ENCODE measurements at places on chromosomes 13 and 19.

DNA sequence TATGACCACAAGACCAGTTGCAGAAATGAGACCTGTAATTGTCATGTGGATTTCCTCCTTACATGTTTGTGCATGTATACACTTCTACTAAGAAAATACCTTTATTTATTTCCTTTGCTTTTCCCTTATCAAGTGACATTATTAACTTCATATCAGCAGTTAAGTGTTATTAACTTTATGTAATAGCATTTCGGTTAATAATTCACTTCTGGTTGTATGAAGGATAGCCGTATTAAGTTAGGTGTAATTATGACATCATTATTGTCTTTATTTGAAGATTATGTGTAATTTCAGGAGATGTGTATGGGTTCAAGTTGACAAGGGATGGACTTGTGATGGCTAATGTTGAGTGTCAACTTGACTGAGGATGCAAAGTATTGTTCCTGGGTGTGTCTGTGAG is 881.2 kb upstream of the ATXN8OS start:
- no peak for DNase-seq

DNA sequence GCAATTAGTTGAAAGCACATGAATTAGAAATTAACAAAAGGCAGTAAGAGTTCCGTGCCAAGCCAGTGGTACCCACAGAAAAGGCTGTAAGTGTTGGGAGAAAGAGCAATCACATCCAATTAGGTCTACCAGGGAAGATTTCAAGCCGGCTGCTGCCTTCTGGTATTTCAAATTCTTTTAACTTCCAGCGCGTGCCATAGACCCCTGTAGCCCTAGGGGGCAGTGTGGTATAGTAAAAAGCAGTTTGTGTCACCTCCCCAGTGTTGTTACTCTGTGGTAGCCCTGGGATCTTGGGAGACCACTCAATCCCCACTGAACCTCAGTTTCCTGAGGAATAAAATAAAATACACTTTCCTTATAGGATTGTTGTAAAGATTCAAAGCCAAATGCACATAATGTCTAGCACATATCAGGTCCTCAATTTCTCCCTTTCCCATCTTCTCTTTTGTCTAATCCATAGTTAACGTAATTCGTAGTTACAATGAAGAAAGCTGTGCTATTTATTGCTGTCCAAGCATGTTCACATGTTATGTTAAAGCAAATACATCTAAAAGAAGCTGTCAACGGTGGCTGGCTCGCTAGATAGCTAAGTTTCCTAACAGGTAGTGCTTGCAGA is 230.2 kb downstream of the TDRD3 start:
- DNase-seq, result peak; percentile 16

GRCh38 chr13:77323858-77324257 is 3.0 kb downstream of the MYCBP2 start:
- DNase-seq, result peak; percentile 87

GRCh38 chr19:1291761-1292418 is 6.2 kb downstream of the EFNA2 start:
- no peak for DNase-seq

- DNase-seq, result no peak
Observed at GRCh38 chr13:94387047-94387446, 92.4 kb downstream of the DCT start.

DNA sequence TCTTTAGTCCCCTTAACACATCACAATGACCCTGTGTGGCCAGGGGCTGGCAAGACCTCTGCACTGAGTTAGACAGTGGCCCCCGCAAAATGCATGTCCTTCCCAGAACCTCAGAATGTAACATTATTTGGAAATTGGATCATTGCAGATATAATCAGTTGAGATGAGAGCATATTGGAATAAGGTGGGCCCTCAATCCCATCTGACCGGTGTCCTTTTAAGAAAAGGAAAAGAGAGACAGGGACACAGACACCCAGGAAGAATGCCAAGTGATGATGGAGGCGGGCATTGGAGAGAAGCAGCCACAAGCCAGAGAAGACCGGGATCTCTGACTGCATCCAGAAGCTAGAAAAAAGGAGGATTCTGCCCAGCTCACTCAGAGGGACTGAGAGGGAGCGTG is 1.8 kb downstream of the FAM187B start:
- no peak for DNase-seq

GRCh38 chr19:20662421-20663105 is 1.2 kb upstream of the ZNF626 start:
- DNase-seq, result no peak

GRCh38 chr19:4347521-4347920 is 4.2 kb downstream of the MPND start:
- peak; percentile 98 for DNase-seq

DNA sequence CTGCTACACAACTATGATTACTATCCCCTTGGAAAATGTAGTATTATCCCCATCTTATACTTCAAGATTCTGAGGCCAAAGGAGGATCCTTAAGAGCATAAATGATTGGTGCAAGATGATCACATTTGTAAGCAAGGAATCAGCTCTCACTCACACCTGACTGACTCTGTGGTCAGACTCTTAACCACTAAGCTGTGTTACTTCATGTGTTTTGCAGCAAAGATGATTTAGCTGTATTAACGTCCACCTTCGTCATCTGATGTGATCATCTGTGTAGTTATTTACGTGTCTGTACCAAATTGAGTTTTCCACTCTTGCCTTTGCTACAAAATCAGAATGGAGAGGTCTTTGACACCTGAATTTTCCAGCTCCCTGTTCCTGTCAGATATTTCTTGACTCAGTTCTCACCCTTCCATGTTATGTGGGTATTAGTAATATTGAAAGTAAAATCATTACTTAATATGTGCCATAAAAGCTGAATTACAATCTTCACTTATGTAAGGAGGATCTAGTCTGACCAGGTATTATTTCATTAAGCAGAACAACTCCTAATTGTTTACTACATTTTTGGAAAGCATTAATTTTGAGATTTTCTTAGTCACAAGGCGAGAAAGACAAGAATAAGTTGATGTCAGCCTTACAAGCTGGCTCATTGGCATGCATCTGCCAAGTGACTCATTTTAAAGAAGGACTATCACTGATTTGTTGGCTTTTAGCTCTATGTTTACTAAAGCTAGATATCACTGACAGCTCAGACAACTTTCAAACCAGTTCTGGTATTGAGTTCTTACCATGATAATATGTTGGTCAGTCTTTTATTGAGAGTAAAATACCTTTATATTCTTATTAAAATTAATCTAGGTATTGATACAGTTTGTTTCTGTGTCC is 1279.8 kb upstream of the PCDH9 start:
- no peak for DNase-seq

DNA sequence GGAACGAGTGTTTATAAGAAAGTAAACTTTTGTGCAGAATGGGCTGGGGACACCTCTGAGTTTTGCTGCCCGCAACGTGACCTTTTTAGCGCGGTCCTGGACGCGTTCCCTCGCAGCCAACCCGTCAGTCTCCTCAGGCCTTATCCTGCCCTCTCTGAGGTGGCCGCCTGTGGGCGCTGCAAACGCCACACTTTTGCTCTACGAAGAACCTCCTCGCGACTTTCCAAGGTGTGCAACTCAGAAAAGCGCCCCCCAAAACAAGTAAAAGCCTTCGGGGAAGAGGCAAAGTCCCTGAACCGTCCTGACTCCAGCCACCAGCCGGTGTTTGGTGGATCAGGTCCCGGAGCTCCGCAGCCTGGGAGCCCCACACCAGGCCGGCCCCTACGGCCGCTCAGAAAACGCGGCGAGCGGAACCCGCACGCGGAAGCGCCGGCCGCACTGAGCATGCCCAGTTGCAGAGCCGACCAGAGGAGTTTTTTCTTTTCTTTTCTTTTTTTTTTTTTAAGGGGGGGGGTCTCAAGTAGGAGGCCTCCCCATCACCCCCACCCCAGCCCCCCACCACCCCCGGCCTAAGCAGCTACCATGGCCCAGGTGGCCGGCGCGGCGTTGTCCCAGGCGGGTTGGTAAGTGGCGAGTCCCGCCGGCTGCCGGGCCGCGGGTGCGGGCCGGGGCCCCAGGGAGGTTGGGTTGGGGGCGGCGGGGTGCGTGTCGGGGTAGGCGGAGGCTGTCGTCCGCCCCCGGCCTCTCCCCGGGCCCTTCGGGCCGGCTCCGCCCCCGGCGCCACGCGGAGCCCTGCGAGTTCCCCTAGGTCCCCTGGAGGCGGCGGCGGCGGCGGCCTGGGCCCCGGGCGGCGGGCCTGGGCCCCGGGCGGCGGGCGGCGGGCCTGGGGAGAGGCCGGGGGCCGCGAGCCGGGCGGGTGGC is at the start of gene TDRD3:
Gene TDRD3 (plus strand): TSS at position 438 of the 921 bp plus-strand sequence. CDS start 145 bp downstream, at position 583.
- DNase-seq, result peak; percentile 83

- DNase-seq, result no peak
Observed at GRCh38 chr19:8338835-8339234, 4.2 kb downstream of the KANK3 start.

GRCh38 chr19:10390652-10391286 is 10.4 kb upstream of the TYK2 start:
- peak; percentile 47 for DNase-seq

GRCh38 chr19:29527500-29528328 is 1.9 kb downstream of the VSTM2B start:
- DNase-seq, result no peak

GRCh38 chr19:40799558-40800338 is 757 bp downstream of the EGLN2 start:
- DNase-seq, result no peak

GRCh38 chr13:51907040-51907732 is 45.4 kb downstream of the CCDC70 start:
- peak; percentile 68 for DNase-seq

- no peak for DNase-seq
Observed at GRCh38 chr13:72959643-72960042, 99.2 kb upstream of the KLF5 start.

- no peak for DNase-seq
Observed at GRCh38 chr19:850979-851335, 1.1 kb upstream of the ELANE start.

GRCh38 chr19:4571305-4571917 is 11.9 kb upstream of the SEMA6B start:
- DNase-seq, result no peak

DNA sequence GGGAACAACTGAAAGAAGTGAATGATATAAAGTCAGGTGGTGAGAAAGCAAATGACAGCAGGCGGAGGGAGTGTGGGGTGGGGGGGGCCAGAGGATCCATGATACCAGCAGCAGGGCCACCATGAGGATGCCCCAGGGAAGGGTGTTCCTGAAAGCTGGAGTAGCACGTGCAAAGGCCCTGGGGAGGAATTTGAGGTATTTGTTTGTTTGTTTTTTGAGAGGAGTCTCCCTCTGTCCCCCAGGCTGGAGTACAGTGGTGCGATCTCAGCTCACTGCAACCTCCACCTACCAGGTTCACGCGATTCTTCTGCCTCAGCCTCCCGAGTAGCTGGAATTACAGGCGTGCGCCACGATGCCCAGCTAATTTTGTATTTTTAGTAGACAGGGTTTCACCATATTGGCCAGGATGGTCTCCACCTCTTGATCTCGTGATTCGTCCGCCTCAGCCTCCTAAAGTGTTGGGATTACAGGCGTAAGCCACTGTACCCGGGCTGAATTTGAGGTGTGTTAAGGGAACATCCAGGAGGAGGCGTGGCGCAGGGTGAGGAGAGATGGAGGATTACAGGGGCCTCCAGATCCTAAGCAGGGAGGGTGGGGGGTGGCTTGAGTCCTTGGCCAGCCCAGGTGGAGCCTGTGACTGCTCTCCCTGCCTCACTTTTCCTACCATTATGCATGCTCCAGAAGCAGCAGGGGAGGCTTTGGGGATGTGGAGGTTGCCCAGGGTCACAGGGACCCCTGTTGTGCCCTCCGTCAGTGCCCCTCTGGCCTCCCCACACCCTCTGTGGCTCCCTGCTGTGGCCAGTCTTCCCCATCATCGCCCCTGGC is 12.4 kb upstream of the JUND start:
- DNase-seq, result no peak

GRCh38 chr13:29164116-29164515 is 344.0 kb downstream of the MTUS2 start:
- no peak for DNase-seq

DNA sequence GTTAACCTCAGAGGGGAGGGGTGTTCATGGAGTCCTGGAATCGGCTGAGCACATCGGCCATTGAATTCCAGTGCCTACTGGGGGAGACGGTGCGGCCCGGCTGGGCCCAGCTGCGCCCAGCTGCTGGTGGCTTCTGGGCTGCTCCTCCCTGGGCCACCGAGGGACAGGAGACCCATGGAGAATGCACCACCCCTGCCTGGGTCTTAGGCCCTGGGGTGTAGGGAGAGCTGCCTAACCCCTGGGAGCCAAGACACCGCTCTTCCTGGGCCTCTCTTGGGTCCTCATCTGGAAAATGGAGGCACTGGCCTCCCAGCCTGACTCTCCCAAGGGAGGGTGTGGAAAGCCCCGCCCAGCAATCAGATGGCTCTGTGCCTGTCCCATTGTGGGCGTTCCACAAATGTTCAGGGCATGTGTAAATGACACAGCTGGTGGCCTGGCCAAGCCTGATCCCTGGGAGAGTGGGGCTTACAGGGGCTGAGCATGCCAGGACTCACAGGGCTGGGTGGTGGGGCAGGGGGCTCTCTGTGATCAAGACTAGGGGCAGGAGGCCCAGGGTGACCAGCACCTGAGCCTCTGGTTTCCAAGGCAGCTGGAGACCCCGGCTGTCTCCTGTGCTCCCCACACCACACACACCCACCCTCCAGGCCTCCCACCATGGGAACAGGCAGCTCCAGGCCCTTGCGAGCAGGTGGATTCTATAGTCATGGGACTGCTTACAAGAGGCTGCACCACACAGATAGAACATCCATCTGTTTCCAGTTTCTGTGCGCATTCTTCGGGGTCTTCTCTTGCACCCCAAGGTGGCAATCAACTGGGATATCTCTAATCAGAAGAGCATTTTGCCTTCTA is 150.9 kb downstream of the URI1 start:
- no peak for DNase-seq

DNA sequence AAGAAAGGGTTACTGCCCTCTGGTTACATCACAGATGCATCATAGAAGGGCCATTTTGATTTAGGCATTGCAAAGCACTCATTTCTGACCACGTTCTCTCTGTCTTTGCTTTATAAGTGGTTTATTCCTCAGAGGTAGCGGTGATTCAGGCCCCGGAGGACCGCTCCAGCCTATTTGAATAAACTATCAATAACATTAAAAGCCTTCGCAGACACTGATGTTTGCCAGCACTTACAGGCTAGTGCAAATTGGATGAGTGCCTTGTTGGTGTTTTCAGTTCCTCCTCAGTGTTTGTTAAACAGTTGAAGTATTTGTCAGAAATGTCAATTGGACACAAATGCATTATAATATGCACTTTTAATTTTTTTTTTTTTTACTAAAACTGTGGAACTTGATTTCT is 120.2 kb downstream of the RXFP2 start:
- DNase-seq, result no peak

DNA sequence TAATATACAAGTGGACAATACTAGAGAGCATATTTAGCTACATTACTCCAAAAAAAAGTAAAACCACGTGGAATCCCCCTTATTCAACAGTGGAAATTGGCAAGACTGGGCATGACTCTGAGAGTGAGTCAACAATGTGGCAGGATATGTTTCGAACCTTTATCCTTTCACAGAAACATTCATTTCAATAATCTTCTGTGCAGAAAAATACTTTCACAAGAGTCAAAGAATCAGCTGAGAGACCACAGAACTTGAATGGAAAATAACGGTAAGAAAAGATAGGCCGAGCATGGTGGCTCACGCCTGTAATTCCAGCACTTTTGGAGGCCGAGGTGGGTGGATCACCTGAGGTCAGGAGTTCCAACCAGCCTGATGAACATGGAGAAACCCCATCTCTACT is 25.1 kb upstream of the CD70 start:
- peak; percentile 24 for DNase-seq
